Fibroblast of upper back skin (primary cell): ENCODE measurements at places on chromosomes 2 and 18.
A peak's percentile ranks its signal among the peaks of the same experiment; 100 is the strongest.

GRCh38 chr2:177400337-177400923 is 7.9 kb downstream of the AGPS start:
- DNase-seq: peak; percentile 31

- DNase-seq: no peak
Measured at GRCh38 chr18:39340418-39340817, 1774.8 kb upstream of the CELF4 start.

DNA sequence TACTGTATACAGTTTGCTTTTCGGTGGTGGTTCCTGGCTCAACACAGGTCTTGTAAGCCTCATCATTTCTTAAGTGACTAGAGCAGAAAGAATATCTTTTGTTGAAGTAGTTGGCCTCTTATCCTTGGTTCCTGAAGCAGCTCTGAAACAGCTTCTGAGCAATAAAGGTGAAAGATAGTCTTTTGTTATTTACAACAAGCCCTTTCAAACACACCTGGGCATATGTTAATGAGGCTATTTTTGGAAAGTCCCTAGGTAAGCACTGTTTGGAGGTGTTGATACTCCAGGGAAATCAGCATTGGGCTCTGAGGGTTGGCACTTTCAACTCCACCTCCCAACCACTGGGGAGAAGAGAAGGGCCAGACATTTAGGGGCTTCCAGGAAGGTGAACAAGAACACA is 211.0 kb downstream of the MCFD2 start:
- DNase-seq: no peak

GRCh38 chr2:80303006-80303908 is 1.3 kb downstream of the LRRTM1 start:
- DNase-seq: no peak

- no peak for DNase-seq
Measured at GRCh38 chr2:209029249-209029648, 394.6 kb upstream of the MAP2 start.

DNA sequence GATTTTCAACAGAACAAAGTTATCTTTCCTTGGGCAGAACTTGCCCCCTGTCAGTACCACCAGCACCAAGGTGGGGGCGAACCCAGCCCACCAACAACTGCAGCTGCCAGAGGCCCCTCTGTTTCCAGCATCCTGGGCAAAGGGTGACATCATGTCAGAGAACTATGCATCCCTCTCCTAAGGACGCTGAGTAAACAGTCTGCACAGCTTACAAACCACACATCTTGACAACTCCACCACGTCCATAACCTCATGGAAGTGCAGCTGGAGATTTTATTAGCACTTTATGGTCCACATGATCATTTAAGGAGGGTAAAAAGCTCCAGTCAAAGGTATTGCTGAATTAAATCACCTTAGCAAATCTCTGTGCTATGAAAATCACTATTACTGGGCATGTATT is 40.4 kb downstream of the PIEZO2 start:
- DNase-seq: no peak

DNA sequence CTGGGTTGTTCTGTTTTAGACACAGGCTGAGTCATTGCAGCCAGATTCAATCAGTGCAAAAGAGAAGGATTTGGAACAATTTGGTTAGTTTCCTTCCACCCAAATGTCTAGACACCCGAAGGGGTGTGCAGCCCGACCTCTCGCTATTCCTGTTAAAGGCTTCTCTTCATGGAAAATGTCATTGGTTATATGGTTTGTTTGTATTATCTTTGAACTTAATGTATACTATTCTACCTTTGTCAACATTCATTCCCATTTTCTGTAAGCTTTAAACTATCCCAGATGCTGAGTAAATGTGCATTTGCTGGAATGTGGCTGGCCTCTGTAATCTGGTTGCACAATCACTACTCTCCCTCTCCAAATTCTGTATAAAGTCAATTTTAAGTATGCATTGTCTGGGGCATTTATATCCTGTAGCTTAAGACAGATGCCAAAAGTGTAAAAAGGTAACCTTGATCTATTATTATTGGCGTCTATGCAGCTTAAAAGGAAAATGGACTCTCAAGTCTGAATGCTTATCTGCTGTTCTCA is 80.4 kb upstream of the RND3 start:
- DNase-seq: peak; percentile 86

GRCh38 chr2:189542145-189542882 is 38.3 kb downstream of the SLC40A1 start:
- no peak for DNase-seq

- DNase-seq: no peak
Measured at GRCh38 chr2:37477921-37478320, 133.5 kb downstream of the QPCT start.

DNA sequence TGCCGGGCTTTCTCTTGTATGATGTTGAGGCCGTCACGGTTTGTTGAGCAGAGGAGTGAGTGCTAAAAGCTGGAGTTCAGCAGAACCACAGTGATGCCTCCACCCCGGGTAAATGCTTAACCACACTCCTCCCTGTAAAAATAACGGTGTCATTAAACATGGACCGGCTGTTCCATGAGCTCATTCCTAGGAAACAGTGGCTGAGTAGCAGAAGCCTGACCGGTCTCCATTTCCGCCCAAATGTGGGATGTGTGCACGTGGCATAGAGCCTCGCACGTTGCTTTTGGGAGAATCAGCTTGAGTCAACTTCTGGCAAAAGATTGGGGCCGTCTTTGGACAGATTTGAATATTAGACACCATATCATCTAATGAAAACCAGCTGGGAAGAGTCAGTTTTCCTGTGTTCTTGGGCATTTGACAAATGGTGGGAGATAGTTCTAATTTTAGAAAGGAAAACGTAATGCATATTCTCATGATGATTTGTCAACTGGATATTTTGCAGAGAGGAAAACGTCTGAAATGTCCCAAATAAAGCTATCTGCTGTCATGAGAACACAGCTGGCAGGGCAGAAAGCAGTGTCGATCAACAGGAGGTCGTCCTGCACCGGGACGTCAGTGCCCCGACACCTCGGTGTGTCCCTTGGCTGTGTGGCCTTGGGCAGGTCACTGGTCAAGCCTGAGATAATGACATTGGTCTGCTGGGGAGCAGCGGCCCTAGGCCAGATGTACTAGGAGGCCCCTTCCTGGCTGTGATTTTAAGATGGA is 42.4 kb downstream of the LRRFIP1 start:
- peak; percentile 100 for DNase-seq

DNA sequence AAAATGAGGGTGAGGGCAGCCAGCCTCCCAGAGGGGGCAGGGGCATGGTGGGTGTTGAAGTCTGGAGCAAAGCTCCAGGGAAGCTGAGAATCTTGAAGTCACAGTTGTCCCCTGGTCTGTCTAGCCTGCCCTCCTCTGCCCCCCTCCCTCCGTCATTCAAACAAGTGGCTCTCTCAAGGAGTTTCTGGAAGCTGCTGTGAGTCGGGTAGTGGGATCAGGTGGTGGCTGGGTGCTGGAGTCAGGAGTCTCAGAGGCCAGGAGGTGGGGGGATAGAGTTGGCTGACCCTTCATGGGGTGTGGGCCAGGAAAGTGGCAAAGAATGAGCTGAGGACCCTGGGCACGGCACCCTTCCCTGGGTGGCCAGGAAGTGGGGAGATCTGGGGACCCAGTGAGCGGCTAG is 495 bp upstream of the ASIC4 start:
- no peak for DNase-seq

- no peak for DNase-seq
Measured at GRCh38 chr18:40939656-40940515, 1015.1 kb upstream of the PIK3C3 start.

- no peak for DNase-seq
Measured at GRCh38 chr2:128721096-128721495, 402.4 kb upstream of the HS6ST1 start.

GRCh38 chr2:238854699-238855229 is 6.9 kb downstream of the TWIST2 start:
- peak; percentile 51 for DNase-seq

GRCh38 chr2:30649278-30649677 is 158.0 kb downstream of the CAPN13 start:
- DNase-seq: no peak

DNA sequence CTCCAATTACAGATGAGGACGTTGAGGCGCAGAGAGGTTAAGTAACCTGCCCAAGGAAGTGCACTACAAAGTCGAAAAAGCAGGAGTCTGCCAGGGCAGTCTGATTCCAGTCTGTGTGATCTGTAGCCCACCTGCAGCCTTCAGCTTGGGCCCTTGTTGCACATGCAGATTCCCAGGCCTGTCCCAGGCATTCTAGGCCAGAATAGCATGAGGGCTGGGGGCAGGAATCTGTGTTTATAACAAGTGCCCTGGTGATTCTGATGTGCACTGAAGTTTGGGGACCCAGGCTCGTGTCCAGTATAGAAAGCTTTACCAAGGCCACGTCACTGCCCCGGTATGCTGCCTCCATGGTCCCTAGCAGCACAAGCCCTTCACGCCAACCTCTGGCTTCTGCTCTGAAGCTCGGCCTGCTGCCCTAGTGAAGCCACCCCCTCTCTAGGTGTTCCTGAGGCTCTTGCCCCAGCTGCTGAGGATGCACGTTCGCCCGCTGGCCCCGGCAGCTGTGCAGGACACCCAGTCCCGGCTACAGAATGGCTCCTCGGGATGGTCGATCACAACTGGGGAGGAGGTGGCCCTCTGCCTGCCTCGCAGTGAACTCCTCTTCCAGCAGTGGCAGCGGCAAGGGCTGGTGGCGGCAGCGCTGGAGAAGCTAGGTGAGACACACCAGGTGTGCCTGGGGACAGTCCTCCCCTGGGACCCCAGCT is 4.6 kb downstream of the CHRNG start:
- DNase-seq: no peak

DNA sequence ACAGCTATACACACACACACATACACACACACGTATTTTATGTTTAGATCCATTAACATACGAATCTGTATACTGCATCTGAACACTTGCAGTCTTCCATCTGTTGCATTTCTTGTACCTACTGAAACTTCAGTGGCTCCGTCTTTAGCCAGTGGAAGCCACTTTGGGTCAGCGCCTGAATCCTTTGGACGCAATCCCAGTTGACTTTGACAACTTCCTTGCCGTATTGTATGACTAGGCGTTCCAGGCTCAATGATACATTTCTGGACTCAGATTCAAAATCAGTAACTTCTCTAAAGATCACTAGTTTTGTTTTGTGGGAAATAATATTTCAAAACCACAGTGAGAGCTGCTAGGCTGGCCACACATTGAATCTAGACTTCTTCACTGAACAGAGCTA is 101.5 kb upstream of the GPC1 start:
- no peak for DNase-seq

DNA sequence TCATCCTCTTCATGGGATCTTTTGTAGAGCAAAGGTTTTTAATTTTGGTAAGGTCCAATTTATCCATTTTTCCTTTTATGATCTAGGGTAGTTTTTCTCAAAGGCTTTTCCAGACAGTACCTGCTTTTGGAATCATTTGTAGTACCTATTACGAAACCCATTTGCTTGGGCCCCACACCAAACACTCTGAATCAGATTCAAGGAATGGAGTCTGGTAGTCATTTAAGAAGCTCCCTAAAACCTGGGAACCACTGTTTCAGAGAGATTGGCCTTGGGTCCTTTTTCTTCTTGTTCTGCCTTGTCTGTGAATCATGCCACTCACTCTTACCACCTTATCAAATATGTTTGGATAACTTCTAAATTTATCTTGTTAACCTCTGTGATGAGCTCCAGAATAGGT is 40.3 kb downstream of the OSBPL6 start:
- DNase-seq: peak; percentile 56

DNA sequence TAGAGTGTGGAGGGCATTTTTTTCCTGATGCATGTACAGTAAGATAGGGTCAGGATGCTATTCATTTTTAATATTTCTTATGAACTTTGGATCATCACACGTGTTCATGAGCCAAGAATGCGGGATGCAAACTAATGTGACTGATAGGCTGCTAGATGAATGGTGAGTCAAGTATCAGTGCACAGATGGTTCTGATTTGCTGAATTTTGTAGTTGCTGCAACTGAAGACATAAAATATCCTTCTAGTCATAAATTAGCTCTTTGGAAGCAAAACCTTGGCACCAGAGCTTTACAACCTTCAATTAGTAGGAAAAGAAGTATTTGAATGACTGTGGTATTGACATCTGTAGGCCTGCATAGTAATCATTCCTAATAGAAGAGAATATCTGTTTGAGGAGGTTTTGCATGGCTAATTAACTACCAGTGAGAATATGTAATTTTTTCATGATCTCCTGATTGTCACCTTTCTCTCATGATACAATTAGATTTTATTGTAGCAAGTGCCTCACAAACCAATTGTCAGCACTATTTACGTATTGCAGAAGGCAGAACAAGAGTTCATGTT is 94.0 kb downstream of the VRK2 start:
- DNase-seq: peak; percentile 97

- DNase-seq: no peak
Measured at GRCh38 chr2:168978461-168978861, 52.7 kb downstream of the ABCB11 start.

DNA sequence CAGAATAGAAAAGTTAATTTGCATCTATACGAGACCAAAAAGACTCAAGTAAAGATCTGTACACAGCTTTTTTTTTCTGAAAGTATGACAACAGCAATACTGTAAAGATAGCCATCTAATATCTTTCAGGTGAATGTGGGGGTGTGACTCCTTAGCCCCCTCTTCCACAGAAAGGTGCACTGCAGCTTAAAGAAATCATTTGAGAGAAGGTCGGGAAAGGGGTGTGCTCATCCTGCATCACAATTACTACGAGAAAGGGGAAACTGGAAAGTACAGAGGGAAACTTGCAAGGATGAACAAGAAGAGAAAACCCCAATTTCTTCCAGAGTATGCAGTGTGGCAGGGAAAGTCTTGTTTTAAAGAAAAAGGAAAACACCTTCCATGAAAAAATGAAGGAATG is 255.6 kb downstream of the CCDC178 start:
- no peak for DNase-seq

GRCh38 chr2:229370509-229370908 is 99.4 kb upstream of the PID1 start:
- DNase-seq: peak; percentile 63

DNA sequence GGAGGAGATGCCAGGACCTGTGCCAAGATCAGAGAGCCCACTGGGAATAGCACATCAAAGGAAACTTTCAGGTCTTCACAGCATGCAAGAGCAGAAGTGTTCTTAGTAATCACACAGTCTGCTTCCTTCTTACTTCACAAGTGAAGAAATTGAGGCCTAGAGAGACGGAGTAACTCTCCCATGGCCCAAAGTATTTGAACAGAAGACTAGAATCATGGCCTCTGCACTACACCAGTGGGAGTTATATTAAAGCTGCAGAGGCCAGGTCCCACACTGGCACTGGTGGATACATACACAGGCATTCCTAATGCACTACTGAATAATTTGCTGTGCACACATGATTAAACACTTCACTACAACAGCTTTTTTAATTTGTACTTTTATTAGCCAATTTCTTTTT is 107.6 kb upstream of the RMP24 start:
- no peak for DNase-seq
